ENCODE measurements at places on chromosomes 5 and 9.

DNA sequence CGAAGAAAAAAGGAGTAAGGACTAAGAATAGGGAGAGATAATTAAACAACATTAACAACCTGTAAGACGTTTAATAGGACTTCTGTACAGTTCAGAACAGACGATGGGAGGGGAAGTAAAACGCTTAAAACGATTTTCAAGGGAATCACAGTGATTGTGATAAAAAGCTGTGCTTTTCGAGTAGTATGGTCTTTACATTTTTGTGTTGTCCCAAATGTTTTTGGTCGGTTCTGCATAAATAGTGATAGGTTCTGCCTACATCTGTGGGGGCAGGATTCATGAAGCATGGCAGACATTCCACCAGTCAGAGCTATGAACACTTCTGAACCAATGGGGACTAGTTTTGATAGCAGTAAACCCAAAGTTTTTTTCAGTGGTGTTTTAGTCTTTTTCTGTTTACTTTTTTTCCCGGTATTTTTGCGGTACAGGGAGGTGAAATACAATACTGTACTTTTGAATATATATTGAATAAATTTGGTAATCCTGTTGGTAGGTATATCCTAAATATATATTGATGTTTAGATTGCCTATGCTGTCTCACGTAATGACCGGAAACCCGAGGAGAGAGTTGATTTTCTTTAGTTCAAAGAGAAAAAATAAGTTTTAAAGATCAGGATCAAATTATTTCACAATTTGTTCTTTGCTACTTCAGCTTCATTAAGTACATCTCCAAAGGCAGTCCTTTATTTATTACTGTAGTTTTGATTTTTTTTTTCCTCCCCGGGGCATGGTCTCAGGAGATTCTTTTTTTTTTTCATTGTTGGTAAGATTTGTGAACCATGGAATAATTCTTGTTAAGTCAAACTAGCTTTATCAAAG is 1.3 kb downstream of the ERBIN start:
- peak; percentile 64 for DNase-seq

- no peak for DNase-seq
These were observed 2.8 kb downstream of the LHX2 start for GRCh38 chr9:124014211-124014955.

GRCh38 chr9:137672907-137673791 is 54.3 kb downstream of the EHMT1 start:
- peak; percentile 48 for DNase-seq

DNA sequence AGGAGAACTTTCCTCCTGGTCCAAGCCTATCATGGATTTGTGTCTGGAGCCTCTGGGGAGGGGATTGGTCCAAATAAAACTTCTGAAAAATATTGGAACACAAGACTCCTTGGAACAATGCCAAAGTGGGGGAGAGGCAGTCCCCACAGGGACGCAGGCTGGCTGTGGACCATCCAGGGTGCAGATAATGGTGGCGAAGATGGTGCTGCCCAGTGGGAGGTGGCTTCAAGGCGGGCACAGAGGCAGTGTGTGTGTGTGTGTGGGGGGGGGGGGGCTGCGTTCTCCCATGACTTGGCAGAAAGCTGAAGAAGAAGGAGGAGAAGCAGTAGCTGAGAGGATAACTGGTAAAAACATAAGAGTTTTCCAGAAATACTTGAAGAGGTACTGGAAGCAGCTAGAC is 186.4 kb downstream of the MELK start:
- DNase-seq, result no peak

- DNase-seq, result no peak
These were observed 91.4 kb downstream of the NSUN2 start for GRCh38 chr5:6541256-6542013.

DNA sequence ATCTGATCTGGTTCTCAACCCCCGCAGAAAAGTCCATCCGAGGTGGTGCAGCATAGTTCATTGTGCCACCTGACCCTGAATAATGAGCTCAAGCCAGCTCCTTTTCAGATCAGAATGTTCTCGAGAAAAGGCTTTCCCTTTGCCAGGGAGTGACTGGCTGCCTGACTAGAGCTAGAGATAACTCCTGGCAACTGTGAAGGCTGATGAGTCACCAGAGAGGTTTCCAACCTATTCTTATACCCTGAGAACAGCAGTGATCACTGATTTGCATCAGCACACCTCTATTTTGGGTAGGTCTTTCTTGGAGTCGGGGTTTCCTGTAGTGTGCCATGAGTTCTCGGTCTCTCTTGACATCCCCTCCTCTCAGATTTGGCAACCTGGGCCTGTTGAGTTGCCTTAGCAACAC is 127.9 kb downstream of the PIK3R1 start:
- DNase-seq, result peak; percentile 43

DNA sequence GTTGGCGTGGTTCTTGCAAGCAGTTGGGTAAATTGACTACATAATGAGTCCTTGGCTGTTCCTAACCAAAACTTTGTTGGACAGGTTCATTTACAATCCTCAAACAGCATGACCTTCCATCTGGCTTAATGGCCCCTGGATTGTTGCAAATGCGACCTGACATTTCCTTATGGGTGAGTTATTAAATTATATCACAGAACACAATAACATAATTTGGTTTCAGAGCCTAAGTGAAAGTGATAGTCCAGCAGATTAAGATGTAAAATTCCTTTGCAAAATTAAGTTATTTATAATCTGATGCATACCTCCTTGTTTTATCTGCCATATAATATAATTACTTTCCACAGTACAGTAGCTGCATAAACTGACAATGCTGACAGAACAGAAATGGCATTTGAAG is 224.4 kb downstream of the TUSC1 start:
- no peak for DNase-seq

DNA sequence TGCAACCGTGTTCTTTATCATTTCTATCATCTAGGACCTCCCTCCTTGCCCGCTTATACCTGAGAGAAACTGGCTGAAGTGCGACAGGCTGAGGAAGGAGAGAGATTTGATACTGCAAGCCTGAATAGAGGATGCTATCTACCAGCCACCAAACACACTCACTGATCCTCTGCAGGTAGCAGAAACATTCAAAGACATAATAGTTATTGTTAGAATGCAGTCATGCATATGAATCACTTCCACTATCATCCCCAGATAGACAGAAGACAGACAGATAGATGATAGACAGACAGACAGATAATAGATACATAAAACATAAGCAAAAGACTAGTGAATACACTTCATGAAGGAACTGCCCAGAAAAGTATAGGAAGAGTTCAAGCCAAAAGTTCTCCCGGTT is 32.9 kb downstream of the FAM81B start:
- no peak for DNase-seq

DNA sequence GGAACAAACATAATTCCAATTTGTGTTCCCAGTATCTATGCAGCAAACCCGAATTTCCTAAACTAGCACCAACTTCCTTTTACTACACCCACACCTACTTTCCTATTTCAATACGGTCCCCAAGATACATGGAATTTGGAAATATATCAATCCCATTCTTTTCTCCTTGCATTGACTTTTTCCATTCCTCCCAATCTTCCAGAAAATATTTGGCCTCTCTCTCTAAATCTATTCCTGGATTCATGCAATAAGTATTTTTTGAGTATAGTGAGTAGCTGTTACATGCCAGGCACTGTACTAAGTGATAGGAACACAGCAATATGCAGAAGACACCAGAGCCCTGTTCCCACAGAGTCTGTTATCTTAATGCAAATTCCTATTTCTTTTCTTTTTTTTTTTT is 216.2 kb upstream of the PIK3R1 start:
- DNase-seq, result no peak

- DNase-seq, result no peak
These were observed 237.5 kb downstream of the CD180 start for GRCh38 chr5:66958980-66959641.

- no peak for DNase-seq
These were observed 261.2 kb upstream of the CLINT1 start for GRCh38 chr5:158119961-158120723.

DNA sequence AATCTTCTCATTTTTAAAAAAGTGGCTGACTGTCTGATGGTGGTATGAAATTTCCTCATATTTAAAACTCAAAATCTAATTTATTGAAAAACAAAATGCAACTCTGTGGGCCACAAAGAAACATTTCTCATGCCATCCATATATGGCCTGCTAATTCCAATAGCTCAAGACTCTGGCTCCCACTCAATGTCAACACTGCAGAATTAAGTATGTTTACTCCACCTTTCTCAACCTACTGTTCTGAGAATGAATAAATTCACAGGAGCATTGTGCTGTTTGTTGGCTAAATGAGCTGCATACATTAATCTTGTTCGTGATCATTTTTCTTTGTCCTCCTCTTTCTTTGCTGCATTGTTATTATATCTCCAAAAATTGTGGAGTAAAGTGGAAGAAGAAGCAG is 79.5 kb upstream of the GABRG2 start:
- DNase-seq, result no peak

GRCh38 chr9:109467936-109468335 is 30.2 kb downstream of the PTPN3 start:
- DNase-seq, result peak; percentile 24

DNA sequence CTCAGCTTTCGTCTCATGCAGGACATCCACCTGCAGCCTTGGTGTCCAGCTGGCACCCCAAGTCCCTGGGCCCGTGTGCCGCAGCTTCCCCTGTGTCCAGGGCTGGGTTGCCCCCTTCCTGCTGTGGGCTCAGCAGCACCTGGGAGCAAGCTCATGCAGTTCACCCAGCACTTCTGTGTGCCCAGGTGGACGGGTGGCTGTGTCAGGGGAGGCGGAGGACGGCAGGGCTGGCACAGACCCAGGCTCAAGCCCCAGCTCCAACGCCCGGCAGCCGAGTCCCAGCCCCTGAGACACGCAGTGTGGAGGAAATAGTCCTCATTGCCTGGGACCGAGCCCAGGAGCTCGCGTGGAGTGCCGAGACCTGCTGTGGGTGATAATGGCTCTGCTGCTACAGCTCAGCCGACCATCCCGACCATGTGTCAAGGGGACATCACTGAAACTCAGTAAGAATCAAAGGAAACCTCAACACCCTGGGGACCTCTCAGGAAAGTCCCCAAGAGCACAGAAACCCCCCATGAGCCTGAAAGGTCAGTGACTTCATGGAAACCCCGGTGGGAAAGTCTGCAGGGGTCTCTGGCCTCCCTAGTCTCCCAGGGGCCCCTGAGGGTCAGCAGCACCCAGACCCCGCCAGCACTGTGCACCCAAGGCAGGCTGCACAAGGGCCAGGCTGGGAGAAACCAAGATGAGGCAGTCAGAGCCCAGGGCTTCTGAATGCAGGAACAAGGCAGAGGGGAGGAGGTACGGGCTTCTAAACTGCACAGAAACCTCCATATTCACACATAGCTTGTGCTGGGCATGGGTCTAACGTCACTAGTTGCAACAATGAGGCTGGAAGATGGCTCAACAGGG is 38.8 kb downstream of the LPCAT1 start:
- no peak for DNase-seq

- peak; percentile 83 for DNase-seq
These were observed 153.5 kb downstream of the PRELID2 start for GRCh38 chr5:145681686-145682085.

DNA sequence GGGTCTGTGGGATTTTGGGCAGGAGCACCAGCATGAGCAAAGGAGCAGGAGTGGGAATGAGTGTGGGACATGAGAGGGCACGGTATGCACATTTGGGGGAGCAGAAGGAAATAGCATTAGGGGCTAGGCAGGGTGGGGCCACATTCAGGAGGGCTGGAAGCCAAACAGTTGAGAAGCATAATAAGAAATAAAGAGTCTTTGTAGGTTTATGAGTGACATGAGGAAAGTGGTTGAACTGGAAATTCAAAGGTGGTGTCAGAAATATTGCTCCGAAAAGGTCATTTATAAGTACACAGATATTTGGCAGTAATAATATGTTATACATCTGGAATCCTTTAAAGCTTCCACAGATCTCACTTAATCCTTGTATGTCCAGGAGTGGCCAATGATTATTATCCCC is 26.4 kb downstream of the ARHGEF28 start:
- no peak for DNase-seq

- no peak for DNase-seq
These were observed 52.1 kb upstream of the ERBIN start for GRCh38 chr5:65874241-65874640.

DNA sequence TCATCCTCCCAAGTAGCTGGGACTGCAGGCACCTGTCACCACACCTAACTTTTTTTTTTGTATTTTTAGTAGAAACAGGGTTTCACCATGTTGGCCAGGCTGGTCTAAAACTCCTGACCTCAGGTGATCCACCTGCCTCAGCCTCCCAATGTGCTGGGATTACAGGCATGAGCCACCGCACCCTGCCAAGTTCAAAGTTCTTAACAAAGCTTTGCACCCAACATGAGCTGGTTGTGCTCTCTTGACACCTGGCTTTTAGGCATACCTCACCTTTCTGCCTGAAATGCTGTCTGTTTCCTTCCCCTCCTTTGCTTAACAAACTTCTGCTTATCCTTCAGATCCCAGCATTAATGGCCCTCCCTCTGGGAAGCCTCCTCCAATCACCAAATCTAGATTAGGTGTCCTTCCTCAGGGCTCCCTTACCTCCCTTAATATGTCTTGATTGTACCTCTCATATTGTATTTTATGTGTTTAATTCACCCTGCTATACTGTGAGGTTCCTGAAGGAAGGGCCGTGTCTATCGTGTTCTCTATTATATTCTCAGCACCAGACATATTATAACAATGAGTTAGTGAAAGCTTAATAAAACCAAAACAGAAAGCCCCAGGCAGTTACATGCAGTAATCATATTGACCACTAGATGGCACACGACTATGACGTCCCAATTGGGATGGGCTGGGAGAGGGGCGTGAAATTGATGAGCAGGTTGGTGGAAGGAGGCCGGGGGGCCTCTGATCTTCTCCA is 62.9 kb upstream of the PPARGC1B start:
- DNase-seq, result peak; percentile 72

GRCh38 chr5:177008716-177009115 is 2.1 kb upstream of the UIMC1 start:
- peak; percentile 15 for DNase-seq

GRCh38 chr5:75885849-75886596 is 168.8 kb upstream of the POC5 start:
- no peak for DNase-seq

- no peak for DNase-seq
These were observed 746.5 kb upstream of the ZNF608 start for GRCh38 chr5:125492977-125493376.

DNA sequence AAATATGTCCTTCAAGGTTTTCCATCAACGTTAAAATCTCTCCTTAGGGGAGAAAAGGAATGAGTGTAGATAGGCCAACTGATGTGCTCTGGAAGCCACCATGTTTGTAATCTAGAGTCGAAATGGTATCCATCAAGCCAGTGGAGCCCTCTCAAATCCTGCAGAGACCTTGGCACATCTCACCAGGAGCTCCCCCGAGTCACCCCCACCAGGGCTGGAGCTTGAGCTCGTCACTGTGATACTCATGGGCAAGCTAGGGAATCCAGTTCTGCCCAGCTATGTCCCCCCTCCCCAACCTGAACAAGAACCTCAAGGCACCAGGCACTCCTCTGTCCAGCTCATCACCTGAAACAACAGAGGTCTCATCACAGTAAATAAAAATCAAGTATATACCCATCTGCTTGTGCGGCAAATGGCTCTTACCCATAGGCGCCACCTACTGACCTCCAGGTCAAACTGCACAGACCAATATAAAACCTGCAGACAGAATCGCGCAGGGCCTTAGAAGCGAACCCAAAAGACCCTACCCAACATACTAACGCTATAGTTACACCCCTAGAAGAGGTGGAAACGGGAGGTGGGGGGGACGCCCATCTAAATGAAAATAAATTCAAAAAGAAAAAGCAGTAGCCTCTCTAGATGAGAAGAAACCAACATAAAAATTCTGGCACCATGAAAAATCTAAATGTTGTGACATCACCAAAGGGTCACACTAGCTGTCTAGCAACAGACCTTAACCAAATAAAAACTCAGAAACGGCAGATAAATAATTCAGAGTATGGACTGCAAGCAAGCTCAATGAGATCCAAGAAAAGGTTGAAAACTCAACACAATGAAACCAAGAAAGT is 75.0 kb downstream of the TTC39B start:
- DNase-seq, result no peak

- DNase-seq, result no peak
These were observed 679.8 kb downstream of the CETN3 start for GRCh38 chr5:89729623-89730301.

All from inflammatory macrophage treated with lipopolysaccharide for 4 hours (primary cell).